ENCODE measurements at places on chromosomes 7 and 10.

- no peak for DNase-seq
These were observed 4.0 kb upstream of the MMP21 start for GRCh38 chr10:125779403-125780327.

GRCh38 chr10:73493781-73494180 lies 2.0 kb downstream of the PPP3CB start:
- DNase-seq = no peak

GRCh38 chr10:25175527-25176420 lies 973 bp downstream of the GPR158 start:
- no peak for DNase-seq

DNA sequence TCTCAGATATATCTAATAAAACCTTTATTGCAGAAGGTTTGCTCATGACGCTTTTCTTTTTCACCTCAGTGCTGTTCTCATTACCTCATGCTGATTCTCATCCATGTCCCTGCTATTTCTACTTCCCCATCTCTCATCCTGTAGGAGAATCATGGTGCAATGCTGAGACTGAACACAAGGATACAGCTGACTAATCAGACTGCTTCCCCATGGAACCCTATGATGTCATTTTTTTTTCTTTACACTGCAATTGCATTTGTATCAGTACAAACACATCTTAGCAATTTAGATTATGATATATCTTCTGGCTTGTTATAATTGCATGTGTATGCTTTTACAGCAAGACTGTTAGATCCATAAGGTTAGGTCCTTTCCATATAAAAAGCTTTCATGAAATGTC lies 93.7 kb downstream of the SEMA3A start:
- no peak for DNase-seq

DNA sequence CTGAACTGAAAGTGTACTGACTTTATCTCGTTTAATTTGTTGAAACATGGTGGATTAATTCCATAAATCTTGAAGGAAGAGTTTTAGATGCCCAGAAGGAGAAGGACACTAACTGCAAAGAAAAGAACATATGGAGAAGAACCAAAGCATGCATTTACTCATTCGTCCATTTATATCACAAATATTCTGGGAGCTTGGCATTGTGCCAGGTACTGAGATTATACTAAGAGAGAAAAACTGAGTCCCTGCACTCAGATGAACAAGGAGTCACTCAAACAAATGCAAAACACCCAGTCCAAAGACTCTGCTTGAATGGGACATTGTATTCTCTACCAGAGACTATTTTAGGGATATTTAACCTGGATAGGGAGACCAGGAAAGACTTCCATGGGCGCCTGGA lies 588.0 kb upstream of the MGMT start:
- DNase-seq = no peak

- DNase-seq = no peak
These were observed 15.7 kb downstream of the PPP1R3C start for GRCh38 chr10:91617072-91617609.

GRCh38 chr7:142851919-142852318 lies 3.0 kb upstream of the EPHB6 start:
- DNase-seq = no peak

DNA sequence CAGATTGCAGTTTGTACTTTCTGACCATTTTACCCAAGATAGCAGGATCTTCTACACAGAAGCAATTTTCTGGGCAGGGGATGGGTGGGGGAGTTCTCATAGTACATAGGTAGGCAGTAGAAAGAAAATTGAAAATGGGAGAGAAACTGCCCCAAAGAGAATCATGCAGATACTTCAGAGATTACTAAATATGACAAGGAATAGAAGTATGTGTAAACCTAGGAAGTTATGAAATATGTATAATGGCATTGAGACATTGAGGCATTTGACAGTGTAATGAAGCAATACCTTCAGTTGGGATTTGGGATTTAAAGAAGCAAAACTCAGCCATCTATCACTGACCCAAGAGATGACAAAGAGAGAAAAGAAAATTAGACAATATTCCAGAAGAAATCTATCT lies 233.0 kb downstream of the PTN start:
- no peak for DNase-seq

GRCh38 chr10:119253433-119254174 lies 46.2 kb downstream of the GRK5 start:
- DNase-seq = peak; percentile 62

DNA sequence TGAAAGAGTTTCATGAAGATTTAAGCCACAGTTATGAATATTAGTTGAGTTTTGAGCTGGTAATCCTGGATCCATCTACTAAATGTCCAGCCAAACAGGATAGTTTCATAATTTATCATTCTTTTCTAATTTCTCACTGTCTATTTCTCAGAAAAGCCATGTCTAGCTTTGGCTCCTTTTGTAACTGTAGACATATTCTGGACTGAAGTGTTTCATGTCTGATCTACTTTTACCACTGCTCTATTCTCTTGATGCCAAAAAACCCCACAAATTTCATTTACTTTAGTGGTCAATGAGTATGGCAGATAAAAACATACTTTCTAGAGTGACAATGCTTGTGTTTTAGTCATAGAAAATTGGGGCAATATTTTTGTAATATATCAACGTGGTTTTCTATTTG lies 61.2 kb downstream of the ICA1 start:
- DNase-seq = no peak

- DNase-seq = no peak
These were observed 36.6 kb upstream of the CALD1 start for GRCh38 chr7:134742688-134743350.

GRCh38 chr10:20891338-20891714 lies 5.8 kb downstream of the NEBL start:
- no peak for DNase-seq

DNA sequence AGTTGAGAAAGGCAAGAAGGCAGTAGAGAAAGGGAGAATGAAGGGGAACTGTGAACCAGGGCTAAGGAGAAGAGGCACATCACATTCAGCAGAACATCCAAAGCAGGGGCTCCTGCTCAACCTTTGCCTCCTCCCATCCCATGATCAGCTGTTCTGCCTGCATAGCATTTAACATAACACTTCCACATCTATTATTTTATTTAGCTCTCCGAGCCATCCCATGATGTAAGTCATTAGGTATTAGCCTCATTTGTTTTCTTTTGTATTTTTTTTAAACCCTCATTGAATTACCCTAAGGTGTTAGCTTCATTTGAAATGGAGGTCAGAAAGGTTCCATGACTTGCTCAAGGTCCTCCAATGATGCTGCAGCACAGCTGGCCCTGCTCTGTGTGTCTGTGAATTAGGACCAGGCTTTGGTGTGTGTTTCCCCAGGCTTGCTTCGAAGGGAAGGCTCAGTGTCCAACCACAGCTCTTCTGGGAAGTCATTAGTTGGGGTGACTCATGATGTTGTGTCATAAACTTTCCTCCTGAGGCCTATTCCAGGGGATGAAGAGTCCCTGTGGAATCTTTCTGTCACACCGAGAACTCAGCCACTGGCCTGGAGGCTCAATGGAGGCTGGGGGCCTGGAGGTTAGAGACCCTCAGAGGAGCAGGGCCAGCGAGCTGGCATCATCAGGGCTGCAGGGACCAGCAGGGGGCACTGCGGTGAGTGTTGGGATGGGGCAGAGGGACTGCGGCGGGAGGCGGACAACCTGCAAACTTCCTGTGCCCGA lies 16.5 kb downstream of the NPFFR1 start:
- DNase-seq = no peak

GRCh38 chr10:2463316-2463715 lies 604.0 kb upstream of the PFKP start:
- no peak for DNase-seq

- no peak for DNase-seq
These were observed 72.7 kb upstream of the PIK3CG start for GRCh38 chr7:106792233-106792926.

DNA sequence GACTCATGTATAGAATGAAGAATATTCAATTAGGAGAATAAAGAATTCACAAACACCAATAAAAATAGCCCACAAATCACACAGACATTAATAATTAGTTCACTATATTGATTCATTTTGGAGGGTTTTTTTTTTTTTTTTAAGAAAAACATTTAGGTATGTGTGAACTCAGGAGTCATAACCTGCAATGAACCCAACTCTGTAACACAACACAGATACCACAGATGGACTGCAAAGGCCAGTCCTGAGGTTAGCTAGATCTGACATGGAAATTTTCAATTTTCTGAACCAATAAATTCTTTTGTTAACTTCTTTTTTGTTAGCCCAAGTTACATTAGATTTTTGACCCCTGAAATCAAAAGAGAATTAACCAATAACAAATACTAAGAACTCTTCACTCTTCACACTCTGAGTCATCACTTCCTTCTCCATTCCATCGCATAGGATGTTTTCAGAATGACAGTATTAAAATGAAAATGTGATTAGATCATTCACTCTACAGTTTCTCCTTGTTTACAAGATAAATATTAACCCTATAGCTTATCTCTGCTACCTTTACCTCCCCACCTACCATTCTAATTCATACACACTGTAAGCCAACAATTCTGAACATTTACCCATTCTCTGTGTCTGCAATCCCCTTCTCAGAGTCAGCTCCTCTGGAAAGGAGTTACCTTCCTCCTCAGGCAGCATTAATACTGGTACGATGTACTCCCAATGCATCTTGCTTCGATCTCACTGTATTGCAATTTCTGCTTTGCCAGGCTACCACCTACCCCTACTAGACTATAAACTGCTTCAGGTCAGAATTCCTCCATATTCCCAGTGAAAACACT lies 141.5 kb downstream of the LRRN3 start:
- no peak for DNase-seq

GRCh38 chr7:41298409-41298808 lies 404.5 kb downstream of the INHBA start:
- DNase-seq = no peak

- DNase-seq = no peak
These were observed 129.1 kb upstream of the ANK3 start for GRCh38 chr10:60518745-60519144.

DNA sequence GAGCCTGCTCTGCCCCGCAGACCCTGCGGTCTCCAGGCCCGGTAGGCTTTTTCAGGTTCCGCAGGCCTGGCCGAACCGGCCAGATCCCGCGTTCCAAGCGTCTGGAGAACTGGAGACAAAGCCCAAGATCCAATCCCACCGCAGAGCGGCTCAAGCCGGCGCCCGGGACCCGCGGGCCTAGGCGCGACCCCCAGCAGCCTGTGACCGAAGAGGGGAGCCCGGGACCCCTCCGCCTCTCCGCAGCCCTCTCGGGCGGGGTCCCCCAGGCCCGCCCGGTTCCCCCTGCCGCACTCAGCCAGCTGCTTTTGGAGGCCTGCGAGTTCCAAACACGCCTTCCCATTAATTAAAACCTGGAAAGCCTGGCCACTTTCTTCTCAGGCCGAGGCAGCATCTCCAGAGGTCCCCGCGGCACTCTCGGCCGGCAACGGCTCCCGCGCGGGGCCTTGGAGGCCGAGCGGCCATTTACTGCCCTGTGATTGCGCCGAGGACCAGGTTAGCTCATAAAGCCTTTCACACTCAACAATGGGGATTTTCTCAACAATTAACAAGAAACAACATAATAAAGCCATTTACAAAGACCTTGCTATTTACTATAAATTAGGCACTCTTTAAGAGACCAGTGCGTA lies 16.7 kb downstream of the SKIDA1 start:
- no peak for DNase-seq

- no peak for DNase-seq
These were observed 44.1 kb upstream of the CDK6 start for GRCh38 chr7:92880212-92881090.

DNA sequence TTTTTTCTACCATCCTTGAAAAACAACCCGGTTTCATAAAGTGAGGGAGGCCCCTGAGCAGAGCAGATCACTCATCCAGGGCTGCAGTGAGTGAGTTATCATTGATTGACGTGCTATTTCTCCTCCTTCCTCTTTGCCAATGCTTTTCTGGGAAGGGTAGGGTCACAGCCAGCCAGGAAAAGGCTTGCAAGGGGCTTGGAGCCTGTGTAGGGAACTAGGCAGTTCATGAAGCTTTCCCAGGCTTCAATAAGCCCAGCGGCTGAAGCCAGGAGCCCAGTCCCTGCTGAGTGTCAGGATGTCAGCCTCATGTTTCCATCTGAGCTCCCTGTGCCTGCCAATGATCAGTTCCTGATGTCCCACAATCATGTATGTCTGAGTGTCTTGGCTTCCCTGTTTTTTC lies 584.7 kb downstream of the GALNT17 start:
- no peak for DNase-seq

GRCh38 chr10:49309691-49310411 lies 10.9 kb downstream of the C10orf71 start:
- DNase-seq = no peak

DNA sequence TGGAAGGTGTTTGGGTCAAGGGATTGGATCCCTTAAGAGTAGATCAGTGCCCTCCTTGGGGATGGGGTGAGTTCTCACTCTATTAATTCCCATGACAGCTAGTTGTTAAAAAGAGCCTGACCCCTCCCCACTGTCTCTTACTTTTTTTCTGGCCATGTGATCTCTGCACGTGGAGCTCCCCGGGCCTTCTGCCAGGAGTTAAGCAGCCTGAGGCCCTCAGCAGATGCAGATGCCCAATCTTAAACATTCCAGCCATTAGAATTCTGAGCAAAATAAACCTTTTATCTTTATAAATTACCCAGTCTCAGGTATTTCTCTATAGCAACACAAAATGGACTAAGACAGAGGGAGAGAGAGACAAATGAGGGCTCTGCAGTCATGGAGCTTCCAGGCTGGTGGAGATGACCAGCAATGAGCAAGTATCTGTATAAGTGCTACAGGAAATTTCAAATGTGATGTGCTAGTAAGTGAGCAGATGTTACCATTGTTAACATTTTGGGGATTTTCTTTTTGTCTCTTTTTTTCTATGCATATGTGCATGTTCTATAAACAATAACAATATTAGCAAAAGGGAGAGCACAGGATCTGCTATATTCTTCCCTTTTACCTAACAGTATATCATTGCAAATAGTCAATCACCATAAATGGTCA lies 26.7 kb downstream of the PLPP4 start:
- no peak for DNase-seq

DNA sequence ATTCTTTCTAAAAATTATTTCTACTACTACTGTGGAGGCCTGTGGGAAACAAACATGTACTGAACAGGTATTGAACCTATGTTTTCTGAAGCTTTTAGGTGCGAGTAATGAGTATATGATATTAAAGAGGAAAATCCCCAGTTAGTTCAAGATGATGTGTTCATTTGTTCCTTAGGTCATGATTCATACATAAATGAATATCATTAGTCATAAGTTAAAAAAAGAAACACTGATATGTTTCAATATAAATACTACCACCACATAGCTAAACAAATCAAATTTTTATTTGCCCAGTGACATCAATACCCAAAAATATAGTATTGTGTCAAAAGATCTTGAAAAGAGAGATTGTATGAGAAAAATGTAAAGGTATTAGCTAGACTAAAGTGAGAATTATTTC lies 210.7 kb upstream of the GNAI1 start:
- no peak for DNase-seq

DNA sequence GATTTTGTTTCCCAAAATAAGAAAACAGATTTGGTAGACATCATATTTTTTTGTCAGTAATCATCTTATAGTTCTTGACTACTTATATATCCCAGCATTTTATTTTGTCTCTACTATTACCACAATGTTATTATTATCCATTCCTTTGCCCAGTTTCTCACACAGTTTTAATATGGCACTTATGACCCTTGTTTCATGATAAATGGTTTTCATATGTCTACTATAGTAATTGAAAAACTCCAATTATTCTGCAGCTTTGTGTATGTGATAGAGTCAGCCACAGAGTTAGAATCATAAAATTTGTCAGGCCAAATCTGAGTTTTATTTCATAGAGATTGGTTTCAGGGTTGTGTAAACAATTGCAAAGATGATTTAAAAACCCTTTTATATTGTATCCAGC lies 203.9 kb downstream of the MALRD1 start:
- DNase-seq = no peak

- DNase-seq = no peak
These were observed 56.6 kb upstream of the ANK3 start for GRCh38 chr10:60446070-60446833.

GRCh38 chr7:92987538-92987937 lies 130.2 kb downstream of the SAMD9 start:
- DNase-seq = no peak
